Mammary epithelial cell (primary cell): ENCODE measurements at places on chromosomes 1 and 21.

GRCh38 chr1:177984136-177984525 is 14.3 kb upstream of the SEC16B start:
- DNase-seq: peak; percentile 89

DNA sequence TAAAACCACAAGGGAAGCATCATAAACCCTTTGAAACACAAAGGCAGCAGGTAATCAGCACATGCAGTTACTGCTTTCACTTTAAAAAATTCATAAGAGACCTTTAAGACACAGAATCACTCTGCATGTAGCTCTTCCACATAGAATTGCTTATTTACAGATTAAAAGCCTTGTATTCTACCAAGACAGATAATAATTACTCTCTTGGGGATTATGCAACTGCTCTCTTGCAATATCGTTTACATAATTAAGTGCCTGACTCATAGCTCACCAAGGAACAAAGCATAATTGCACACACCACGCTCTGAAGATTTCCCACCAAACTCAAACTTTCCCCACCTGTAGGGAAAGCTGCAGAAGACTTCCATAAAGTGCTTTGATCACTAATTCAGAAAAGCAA is 87.9 kb downstream of the VAV3 start:
- DNase-seq: peak; percentile 61

- peak; percentile 91 for DNase-seq
These were observed 107.5 kb upstream of the CLDN14 start for GRCh38 chr21:36587388-36587787.

- peak; percentile 81 for DNase-seq
These were observed at the start of gene ATP13A2 for GRCh38 chr1:17011439-17012307. Gene ATP13A2 (minus strand): TSS chr1:17011928. CDS start chr1:17011738, 190 bp downstream.

GRCh38 chr1:109228167-109228566 is 14.4 kb downstream of the SARS1 start:
- no peak for DNase-seq

GRCh38 chr1:71640116-71640515 is 559.3 kb upstream of the ZRANB2 start:
- no peak for DNase-seq

GRCh38 chr1:206065547-206066145 is 12.7 kb downstream of the RHEX start:
- DNase-seq: no peak

GRCh38 chr1:15733726-15734226 is 2.3 kb upstream of the SLC25A34 start:
- DNase-seq: no peak

GRCh38 chr1:20031161-20031560 is 38.8 kb upstream of the PLA2G5 start:
- DNase-seq: no peak

DNA sequence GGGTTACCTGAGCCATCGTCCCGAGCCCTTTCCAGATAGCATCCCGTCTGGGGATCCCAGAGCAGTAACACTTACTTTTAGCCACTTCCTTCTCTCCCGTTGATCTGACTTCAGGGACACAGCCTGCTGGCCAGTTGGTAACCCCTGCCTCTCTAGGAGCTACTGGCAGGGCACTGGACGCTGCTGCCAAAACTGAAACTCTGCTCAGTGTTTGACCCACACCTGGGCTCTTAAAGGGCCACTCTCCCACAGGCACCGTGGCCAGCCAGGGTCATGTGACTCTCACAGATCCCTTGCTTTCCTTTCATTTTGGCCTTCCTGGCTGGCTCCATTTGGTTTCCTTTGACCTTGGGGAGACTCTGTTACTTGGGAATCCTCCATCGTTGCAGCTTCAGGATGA is at the start of gene PIGR:
Gene PIGR (minus strand): TSS at position 206 of the 400 bp plus-strand sequence. CDS start 5,935 bp downstream, outside the sequence.
- DNase-seq: no peak

- DNase-seq: no peak
These were observed 116.7 kb downstream of the XCL2 start for GRCh38 chr1:168427051-168427450.

GRCh38 chr1:186210258-186210657 is 164.8 kb downstream of the TPR start:
- DNase-seq: no peak

- no peak for DNase-seq
These were observed 32.3 kb downstream of the SMAP2 start for GRCh38 chr1:40405812-40406211.

GRCh38 chr1:56666112-56666608 is 21.0 kb downstream of the PRKAA2 start:
- DNase-seq: no peak

DNA sequence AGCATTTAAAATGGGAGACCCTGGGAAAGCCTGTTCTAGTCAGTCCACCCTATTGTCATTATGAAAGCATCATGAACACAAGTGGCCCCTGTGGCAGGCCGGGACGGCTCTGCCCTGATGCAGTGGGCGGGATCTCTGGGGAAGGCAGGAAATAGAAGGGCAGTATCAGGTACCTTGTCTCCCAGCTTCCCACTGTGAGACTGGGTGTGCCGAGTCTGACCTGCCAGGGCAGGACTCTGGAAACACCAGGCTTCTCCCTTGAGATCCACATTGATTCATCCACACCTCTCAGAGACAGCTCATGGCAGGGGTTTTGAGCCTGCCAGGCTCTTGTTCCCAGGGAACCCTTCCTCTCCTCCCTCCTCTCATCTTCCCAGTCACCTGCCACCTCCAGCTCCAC is 24.5 kb upstream of the GNPAT start:
- peak; percentile 72 for DNase-seq

DNA sequence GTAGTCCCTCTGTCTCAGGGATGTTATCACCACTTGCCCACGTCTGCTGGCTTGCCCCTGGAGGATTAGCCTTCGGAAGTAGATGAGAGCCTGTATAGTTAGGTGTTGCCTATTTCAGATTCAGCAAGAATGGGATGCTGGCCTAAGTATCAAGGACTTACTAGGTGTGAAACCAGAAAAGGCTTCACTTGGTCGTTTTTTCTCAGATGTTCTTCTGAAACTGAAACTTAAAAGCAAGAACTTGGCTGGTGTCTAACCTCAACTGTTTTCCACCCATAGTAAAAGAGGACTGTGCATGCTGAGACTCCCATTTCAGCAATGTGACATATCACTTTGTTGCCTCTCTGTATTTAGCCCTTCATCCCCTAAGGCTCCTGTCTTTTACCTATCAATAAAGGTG is 67.0 kb upstream of the LRRC53 start:
- DNase-seq: no peak

GRCh38 chr1:1422465-1423244 is 1.6 kb upstream of the ANKRD65 start:
- peak; percentile 51 for DNase-seq

DNA sequence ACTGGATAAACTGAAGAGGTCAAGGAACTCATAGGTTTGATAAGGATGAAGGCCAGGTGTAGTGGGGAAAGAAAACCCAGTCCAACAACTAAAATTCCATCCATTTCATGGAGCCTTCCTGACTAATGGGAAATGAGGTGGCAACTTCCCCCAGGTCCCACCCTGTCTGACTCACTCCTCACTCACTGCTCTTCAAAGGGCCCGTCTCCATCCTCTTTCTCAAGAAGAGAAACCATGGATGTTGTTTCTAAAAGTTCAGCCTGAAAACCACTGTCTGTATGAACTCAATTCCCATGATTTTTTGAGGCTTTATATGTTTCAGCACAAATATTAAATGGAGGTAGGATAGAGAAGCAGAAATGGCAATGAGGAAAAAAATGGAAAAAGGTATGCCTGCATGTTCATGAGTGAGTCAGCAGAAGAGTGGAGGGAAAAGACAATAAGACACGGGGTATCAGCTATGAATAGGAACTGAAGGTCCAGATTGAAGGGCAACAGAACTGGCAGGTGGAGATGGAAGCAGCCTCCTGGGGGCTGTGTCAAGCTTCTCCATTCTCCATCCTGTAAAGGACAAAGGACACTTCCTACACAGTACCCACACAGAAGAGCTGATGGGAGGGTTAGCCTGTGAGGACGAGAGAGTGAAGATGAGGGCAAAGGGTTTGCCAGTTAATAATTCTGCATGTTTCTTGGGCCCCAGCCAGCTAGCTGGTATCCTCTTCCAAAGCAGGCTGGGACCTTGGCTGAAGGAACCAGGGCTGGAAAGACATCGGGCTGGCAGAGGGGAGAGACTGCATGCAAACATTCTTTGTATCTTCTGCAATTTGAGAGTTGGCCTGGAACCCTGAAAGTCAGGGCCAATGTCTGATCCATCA is 5.5 kb upstream of the ELOVL1 start:
- peak; percentile 92 for DNase-seq

- peak; percentile 17 for DNase-seq
These were observed 15.3 kb downstream of the SEMA6C start for GRCh38 chr1:151130987-151131586.

DNA sequence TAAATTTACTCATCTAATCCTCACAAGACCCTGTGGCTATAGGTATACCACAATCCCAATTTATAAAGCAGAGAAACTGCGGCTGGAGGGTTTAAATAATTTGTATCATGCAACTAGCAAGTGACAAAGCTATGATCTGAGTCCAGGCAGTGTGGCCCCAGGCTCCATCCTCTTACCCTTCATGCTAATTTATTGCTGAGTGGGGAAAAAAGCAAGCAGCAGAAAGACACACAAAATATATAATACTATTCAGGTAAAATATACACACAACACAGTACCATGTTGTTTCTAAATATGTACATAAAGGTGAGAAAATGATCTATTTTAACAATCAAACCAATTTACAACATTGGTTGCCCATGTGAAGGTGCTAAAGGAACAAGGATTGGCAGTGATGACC is 17.3 kb upstream of the LORICRIN start:
- DNase-seq: no peak

- DNase-seq: no peak
These were observed 12.6 kb upstream of the CHI3L2 start for GRCh38 chr1:111214884-111215283.

GRCh38 chr21:15291621-15292266 is 226.9 kb upstream of the NRIP1 start:
- peak; percentile 56 for DNase-seq

DNA sequence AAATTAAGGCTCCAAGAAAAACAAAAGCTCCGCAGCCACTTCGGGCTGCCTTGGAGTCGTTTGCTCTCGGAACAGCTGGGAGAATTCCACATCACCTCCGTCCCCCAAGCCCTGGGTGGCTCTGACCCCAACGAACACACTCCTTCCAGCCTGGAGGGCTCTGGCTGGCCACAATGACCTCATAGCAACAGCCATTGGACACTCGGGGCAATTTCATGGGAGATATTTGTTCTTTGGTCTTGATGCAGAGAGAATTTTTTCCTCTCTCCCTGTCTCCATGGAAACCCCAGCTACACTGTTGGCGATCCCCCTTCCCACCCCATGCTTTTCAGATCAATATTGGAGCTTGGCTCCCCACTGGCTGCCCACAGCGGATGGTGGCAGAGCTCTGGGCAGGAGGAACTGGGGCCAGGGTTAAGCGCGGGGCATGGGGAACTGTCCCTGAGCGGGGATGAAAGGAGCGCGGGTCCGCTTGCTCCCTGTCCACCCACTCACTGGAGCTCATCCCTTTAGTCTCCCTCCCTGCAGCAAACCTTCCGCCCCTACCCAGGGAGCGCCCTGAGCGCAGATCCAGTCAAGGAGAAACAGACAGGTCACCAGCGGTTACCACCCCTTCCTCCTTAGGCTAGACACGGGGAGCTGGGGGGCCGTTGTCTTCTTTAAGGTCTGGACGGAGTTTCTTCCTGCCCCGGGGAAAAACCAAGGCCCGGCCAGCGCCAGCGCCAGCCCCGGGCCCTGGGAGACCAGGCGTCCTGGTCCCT is 1.2 kb downstream of the WNT4 start:
- DNase-seq: no peak

GRCh38 chr1:243421784-243422183 is 165.9 kb downstream of the SDCCAG8 start:
- no peak for DNase-seq

- DNase-seq: peak; percentile 34
These were observed 93.5 kb upstream of the ACTL8 start for GRCh38 chr1:17661546-17662157.

GRCh38 chr1:8818325-8818775 is 910 bp upstream of the RERE start:
- peak; percentile 84 for DNase-seq
